ENCODE measurements at places on chromosomes 4 and X. TPM values are rescaled to one million over a fixed set of nuclear protein-coding genes. Genes with fewer than 3 reads are reported as not detected.

The LIMCH1 gene
- polyA plus RNA-seq, result 93.9 TPM

The SAGE1 gene
- not detected for polyA plus RNA-seq

The TLR3 gene
- polyA plus RNA-seq, result 8.3 TPM

The CWH43 gene
- polyA plus RNA-seq, result 5.6 TPM

The ABCG2 gene
- polyA plus RNA-seq, result 5.9 TPM

The RBMXL3 gene
- polyA plus RNA-seq, result not detected

The TMEM31 gene
- 1.5 TPM for polyA plus RNA-seq

The AFP gene
- polyA plus RNA-seq, result 1,749 TPM

The GPR78 gene
- 0.37 TPM for polyA plus RNA-seq

The TCEAL3 gene
- polyA plus RNA-seq, result 31.7 TPM

All from renal pelvis (tissue), 12 donors.